ENCODE measurements at places on chromosomes 7 and 10.

DNA sequence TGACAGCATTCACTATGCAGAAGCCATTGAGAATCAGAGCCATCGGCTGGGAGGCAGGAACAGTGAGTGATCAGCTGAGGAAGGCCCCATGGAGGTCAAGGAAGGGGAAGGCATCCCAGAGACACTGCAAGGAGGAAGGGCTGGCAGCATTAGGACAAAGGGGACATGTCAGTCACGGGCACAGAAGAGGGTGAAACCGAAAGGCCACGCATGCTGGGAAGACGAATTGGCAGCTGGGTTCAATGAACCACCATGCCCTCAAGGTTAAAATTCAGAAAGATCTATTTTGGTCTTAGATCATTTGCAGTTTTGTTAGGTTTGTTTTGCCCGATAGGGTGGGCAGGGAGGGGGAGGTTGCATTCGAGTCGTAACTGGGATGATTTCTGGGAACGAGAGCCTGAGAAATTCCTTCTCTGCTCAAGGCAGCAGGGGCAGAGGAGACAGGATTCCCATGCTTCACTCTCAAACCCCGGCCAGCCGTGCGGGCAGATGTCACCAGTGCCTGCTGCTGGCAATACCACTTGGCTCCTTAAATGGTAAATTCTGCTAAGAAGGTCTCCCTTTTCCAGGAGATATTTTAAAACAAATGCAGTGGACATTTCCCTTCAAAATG is 57.7 kb downstream of the ASB13 start:
- H3K27ac ChIP-seq, result peak overlapping the region; percentile 40
- H3K4me1 ChIP-seq, result peaks cover 50% of the 10 kb centered on the region
- H3K36me3 ChIP-seq, result no peaks in the 10 kb centered on the region

- H3K36me3 ChIP-seq, result no peaks in the 10 kb centered on the region
- peaks cover under 1% of the 10 kb centered on the region for H3K27me3 ChIP-seq
- H3K4me1 ChIP-seq, result peaks cover 19% of the 10 kb centered on the region
- no peak overlapping the region for H3K4me3 ChIP-seq
Measured at GRCh38 chr7:116630932-116631671, 40.9 kb upstream of the MET start.

GRCh38 chr7:16660702-16661464 is 14.9 kb downstream of the BZW2 start:
- H3K4me3 ChIP-seq, result no peak overlapping the region
- H3K27ac ChIP-seq, result peak overlapping the region; percentile 84
- H3K36me3 ChIP-seq, result peaks cover 11% of the 10 kb centered on the region
- H3K4me1 ChIP-seq, result peaks cover 28% of the 10 kb centered on the region
- no peak for DNase-seq
- H3K27me3 ChIP-seq, result no peaks in the 10 kb centered on the region

GRCh38 chr7:129053938-129054437 is 923 bp downstream of the TNPO3 start:
- H3K27ac ChIP-seq, result peak overlapping the region; percentile 100
- H3K4me3 ChIP-seq, result peak overlapping the region; percentile 98
- no peak for DNase-seq
- peaks cover 6% of the 10 kb centered on the region for H3K36me3 ChIP-seq

DNA sequence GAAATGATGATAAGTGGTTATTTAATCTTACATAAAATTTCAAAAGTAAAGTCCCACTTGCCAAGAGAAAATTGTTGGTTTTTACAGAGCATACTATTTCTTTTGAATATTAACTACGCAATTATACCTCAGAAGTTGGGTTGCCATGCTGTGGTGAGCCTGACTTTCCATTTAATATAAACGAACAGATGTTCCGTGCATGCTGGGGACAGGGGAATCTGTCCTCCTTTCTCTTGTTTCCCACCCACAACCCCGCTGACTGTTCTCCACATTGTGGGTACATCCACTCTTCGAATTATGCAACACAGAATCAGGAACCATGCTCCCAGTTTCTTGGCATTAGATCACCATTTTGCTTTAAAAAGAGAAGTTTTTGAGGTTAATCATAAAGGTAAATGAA is 29.2 kb upstream of the RTKN2 start:
- H3K36me3 ChIP-seq, result no peaks in the 10 kb centered on the region
- no peak overlapping the region for H3K27ac ChIP-seq
- H3K4me1 ChIP-seq, result no peaks in the 10 kb centered on the region
- DNase-seq, result no peak
- H3K4me3 ChIP-seq, result no peak overlapping the region
- H3K27me3 ChIP-seq, result peaks cover 22% of the 10 kb centered on the region

- no peaks in the 10 kb centered on the region for H3K4me1 ChIP-seq
- no peaks in the 10 kb centered on the region for H3K36me3 ChIP-seq
- DNase-seq, result no peak
- no peak overlapping the region for H3K4me3 ChIP-seq
- peaks cover 5% of the 10 kb centered on the region for H3K27me3 ChIP-seq
Measured at GRCh38 chr10:7734821-7735220, 31.7 kb downstream of the ITIH2 start.
